ENCODE measurements at places on chromosomes 7 and 10.
A peak's percentile ranks its signal among the peaks of the same experiment; 100 is the strongest.

DNA sequence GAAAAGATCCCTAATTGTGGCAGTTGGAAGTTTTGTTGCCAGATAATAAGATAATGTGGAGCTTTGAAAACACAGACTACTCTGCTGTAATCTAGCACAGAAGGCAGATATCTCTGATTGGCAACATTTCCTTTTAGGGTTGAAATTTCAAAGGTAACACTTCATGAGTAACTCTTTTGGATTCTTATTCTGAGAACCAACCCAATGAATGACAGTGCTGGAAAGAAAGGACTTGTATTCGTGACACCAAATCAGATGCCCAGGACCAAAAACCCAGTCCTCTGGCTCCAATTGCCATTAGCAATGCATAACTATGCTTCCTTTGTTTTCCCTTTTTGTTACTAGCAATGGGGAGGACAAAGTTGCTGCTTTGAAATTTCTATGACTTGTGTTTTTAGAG, 41.0 kb upstream of the ELMO1 start:
- DNase-seq: no peak

DNA sequence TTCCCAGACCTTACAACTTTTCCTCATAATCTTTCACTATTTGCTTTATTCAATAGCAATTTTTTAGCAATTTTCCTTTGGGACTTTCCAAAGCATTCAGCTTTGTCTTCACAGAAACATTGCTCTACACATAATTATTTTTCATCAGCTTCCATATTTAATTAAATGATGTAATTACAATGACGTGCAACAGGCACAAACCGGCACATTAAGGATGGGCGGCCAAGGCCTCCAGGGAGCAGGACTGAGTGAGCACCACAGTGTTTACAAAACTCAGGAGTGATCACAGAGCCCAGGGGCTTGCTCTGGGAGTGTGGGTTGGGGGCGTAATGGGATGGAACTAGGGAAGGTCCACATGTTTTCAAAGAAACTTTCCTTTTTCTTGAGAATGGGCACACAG, 69.8 kb downstream of the MAD1L1 start:
- no peak for DNase-seq

GRCh38 chr10:6944436-6944835, 364.4 kb upstream of the PRKCQ start:
- no peak for DNase-seq

- DNase-seq: no peak
Observed at GRCh38 chr7:100071018-100071723, 10.4 kb downstream of the ZNF3 start.

GRCh38 chr10:105284476-105285215, 643.6 kb downstream of the SORCS3 start:
- DNase-seq: no peak

GRCh38 chr7:51066405-51066882, 250.2 kb downstream of the COBL start:
- no peak for DNase-seq

- no peak for DNase-seq
Observed at GRCh38 chr7:138630059-138630610, 71.0 kb downstream of the SVOPL start.

- no peak for DNase-seq
Observed at GRCh38 chr10:62738916-62739315, 65.6 kb upstream of the ADO start.

GRCh38 chr7:102303669-102304422, 17.2 kb downstream of the SH2B2 start:
- no peak for DNase-seq

- no peak for DNase-seq
Observed at GRCh38 chr10:30985512-30985911, 46.2 kb downstream of the ZNF438 start.

GRCh38 chr7:129607471-129608120, 3.9 kb upstream of the NRF1 start:
- peak; percentile 14 for DNase-seq

- DNase-seq: no peak
Observed at GRCh38 chr7:70867513-70867912, 264.4 kb upstream of the GALNT17 start.

- DNase-seq: no peak
Observed at GRCh38 chr10:14573666-14574261, 200.9 kb downstream of the FAM107B start.

- DNase-seq: no peak
Observed at GRCh38 chr10:67520924-67521520, 175.0 kb downstream of the CTNNA3 start.

GRCh38 chr10:79262131-79262530, 85.1 kb upstream of the PPIF start:
- DNase-seq: no peak

GRCh38 chr10:19930936-19931893, 115.0 kb downstream of the PLXDC2 start:
- DNase-seq: no peak

- no peak for DNase-seq
Observed at GRCh38 chr7:25260862-25261494, 32.7 kb upstream of the NPVF start.

DNA sequence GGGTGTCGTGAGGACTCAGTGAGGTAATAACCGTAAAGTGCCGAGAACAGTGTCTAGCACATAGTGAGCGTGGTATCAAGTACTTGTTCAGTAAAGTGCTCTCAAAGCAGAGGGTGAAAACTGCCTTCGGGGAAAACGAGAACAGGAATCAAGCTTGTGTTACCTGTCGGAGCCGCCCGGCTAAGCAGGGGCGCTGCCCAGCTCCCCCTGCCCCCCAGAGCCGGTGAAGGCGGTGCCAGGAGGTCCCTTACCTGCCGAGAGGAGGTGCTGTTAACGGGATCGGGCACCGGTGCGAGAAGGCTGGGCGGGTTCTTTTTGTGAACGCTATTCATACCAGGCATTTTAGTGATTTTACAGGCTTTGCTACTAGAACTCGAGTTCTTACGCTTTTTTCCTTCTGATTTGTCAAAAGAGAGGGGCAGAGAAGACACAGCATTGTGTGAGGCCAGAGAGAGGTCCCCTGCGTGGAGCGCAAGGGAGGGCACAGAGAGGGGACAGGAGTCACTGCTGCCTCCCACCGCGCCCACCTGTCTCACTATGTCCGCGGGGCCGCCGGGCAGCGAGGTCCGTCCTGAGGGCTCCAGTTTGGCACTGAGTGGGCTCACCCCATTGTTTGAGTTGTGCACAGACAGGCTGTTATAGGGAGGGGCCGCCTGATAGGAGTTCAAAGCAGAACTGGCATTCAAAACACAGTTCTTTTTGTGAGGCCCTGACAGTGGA, 32.5 kb upstream of the EFCAB10 start:
- DNase-seq: no peak

- no peak for DNase-seq
Observed at GRCh38 chr7:131961054-131961680, 404.7 kb upstream of the PODXL start.

DNA sequence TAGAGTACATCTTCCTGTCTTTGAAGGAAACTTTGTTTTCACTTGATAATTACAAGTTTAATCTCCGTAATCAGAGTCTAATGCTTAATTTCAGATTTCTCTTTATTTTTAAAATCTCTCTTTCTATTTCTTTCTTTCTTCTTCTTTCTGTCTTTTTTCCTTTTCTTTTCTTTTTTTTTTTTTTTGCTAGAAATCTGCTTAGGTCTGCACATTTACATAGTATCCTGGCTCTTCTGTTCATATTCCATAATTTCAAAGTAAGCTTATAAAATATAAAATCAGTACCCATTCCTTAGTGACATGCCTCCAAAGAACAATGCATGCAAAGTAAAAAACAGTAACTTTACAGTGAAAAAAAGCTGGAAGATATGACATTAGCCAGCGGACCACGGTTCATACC, 601.7 kb upstream of the VSTM2A start:
- DNase-seq: no peak

DNA sequence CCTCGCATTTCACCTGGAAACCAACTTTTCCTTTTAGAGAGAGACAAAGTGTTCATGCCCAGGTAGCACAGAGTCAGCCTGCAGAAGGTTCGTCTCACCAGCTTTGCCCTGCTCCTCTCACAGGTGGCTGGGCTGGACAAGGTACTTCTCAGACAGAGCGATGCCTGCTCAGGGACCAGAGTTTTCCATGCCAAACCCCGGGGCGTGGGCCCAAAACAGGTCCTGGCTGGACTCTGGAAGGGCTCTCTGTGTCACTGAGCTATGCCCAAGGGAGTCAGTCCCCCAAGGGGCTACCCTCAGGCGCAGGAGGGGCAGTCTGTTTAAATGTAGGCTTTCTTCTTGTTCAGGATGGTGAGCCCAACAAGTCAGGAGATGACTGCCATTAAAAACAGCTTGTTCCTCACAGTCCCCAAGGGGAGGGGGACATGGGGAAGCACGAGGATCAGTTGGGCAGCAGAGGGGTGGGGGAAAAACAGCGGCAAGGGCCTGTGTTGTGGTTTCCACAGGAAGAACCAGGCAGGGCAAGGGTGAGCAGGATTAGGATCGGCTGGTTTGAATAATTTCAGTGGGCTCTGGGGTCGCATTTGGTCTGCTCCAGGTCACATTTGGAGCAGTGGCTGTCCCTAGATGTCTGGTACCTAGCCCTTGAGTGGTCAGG, 55.5 kb upstream of the FIGNL1 start:
- no peak for DNase-seq

- no peak for DNase-seq
Observed at GRCh38 chr10:94219829-94220228, 142.9 kb downstream of the NOC3L start.

DNA sequence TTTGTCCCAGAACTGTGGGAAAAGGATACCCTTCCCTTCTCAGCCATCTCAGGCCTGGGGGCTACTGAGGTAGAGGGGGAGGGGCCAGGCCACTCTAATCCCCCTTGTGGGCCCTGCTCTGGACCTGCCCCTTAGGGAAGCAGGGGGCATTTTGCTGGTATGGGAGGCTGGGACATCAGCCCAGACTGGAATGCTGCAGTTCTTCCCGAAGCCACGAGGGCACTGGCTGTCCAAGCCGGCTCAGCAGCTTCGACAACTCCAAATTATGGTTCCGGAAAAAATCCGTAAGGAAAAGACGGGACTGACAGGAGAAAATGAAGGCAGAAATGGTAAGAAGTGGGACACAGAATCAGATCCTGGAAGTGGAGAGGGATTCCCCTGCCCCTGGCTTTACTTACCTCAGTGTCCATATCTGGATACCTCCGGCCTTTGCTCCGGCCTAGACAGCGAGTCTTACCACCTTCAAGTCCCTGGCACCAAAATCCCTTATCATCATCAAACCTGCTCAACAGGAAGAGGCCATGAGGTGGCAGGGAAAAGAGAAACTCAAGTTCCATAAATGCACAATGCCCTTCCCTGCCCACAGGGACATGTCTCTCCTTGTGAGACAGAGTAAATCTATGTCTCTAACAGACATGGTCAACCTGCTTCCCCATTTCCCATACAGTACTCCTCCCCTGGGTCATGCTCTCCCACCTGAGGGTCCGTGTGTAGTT, 9.0 kb downstream of the NDST2 start:
- no peak for DNase-seq

GRCh38 chr7:102061981-102062390, 224.7 kb upstream of the SH2B2 start:
- DNase-seq: no peak

GRCh38 chr10:47161465-47161864, 138.5 kb upstream of the GDF10 start:
- DNase-seq: no peak

DNA sequence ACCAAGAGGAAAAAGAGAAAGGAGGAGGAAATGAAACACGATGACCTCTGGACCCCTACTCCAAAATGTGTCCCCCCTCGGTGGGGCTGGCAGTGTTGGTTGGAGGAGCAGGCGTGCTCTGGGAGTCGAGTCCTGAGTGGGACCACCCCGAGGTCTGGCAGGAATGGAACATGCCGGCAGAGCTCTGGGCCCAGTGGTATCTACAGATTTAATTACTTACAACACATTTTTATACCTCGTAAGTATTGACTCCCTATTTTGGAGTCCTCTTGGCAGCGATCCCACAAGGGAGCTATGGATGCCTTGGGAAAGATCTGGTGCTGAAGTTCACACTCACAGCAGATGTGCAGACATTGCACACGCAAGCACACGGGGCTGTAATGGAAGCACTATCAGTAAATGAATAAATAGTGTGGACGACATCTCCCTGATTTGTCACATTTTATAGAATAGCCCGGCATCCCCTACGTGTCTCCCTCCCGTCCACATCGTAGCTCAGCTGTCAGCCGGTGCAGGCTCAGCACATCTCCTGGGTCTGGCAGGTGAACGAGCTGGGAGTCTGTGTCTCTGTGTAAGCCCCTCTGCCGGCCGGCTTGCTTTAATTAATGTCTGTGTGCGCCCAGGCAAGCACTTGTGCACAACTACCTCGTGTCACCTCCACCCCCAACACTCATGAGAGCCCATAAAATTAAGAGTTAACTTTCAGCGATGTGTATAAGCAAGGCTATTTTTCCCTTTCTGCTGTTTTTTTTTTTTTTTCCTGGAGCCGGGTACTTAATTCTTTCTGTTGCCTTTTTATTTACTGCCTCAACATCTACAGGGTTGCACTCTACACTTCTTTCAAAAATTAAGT, 603.2 kb downstream of the LRMDA start:
- DNase-seq: no peak

All from stimulated activated naive CD4-positive, alpha-beta T cell treated with Interleukin-2 at 50 U/mL for 16 hours (primary cell).